ENCODE measurements at places on chromosomes 7 and 10.
A peak's percentile ranks its signal among the peaks of the same experiment; 100 is the strongest.

- peak; percentile 53 for DNase-seq
Measured at GRCh38 chr7:135281363-135281949, 47.8 kb downstream of the STRA8 start.

- DNase-seq: no peak
Measured at GRCh38 chr7:133771788-133772419, 355.2 kb upstream of the LRGUK start.

- DNase-seq: no peak
Measured at GRCh38 chr7:91396-92175, 100.8 kb upstream of the FAM20C start.

GRCh38 chr7:158614700-158615099, 27.1 kb upstream of the PTPRN2 start:
- no peak for DNase-seq

DNA sequence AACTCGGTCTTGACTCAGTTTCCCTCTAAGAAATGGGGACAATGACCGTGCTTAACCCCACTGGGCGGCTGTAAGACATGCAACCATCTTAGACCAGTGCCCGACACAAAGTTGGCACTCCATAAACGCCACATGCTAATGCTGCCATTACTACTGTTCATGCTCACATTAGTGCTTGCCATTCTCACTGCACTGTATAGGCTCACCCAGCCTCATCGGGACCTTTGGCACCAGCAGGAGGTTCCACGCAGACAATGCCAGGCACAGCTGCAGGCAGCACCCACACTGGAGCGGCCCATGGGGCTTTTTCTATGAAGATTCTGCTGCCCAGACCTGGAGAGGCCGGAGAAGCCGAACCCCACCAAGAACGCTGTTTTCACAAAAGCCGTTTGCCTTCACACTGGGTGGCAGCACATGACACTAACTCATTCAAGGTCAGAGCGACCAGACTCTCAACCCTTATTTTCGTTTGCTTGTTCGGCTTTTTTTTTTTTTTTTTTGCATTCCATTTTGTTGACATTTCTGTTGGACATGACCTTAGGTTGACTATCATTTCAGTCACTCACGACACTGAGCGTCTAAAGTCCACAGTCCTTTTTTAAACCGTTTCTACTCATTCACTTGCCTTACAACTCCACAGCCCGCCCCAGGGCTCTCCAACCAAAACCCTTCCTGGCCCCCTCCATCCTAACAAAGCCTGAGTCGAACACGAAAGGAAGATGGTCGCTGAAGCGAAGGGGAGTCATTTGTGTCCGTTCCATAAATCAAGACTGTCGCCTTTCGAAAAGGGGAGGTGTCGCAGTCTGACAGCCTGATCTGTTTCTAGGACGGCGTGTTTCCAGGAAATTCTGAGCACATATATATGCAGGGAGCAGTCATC, 124.4 kb upstream of the RNF32 start:
- no peak for DNase-seq

GRCh38 chr10:96719200-96719599, 1.1 kb downstream of the PIK3AP1 start:
- no peak for DNase-seq

- DNase-seq: no peak
Measured at GRCh38 chr7:76211216-76211615, 9.5 kb downstream of the SRRM3 start.

DNA sequence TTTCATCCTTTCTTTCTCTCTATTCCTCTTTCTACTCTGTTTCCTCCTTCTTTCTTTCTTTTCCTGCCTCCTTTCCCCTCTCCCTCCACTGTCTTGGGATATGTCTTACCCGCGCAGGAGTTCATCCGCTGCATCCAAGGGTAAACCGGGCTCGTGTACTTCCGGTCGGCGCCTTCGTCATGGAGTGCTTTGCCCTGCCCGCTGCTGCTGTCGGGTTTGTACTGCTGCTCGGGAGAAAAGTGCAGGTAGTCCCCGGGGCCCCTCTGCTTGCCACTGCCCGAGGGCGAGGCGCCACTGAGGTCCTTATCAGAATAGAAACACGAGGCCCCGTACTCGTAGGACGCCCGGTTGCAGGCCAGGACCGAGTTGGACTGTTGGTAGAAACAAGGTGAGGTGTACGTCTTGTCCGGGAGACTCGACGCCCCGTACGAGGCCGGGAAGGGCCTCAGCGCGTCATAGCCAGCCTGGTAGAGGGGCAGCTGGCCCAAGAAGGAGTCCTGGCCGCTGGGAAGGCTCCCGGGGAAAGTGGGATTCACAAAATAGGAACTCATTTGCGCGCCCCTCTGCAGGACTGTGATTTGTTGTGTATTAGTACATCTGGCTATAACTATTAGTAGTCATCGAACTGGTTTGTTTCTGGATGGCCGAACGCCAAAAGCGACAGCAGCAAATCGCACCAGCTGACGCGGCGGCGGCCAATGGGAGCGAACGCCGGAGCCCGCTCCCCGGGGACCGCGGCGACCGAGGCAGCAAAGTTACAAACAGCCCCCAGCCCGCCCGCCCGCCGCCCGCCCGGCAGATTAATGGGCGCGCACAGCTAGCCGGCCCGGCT, at the start of gene HOXA6:
HOXA6 (minus strand) TSS at position 576 of the 832 bp plus-strand sequence; CDS start at position 551, 25 bp downstream.
- no peak for DNase-seq

DNA sequence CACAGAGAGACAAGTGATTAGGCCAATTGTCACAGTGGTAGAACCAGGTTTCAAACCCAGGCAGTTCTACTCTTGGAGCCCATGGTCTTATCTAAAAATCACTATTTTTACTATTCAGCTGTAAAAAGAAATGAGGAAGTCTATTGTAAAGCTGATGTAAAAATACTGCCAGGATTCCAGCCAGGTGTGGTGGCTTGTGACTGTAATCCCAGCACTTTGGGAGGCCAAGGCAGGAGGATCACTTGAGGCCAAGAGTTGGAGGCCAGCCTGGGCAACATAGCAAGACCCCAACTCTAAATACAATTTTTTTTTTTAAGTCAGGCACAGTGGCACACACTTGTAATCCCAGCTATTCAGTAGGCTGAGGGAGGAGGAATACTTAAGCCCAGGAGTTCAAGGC, 40.4 kb downstream of the HIP1 start:
- no peak for DNase-seq

DNA sequence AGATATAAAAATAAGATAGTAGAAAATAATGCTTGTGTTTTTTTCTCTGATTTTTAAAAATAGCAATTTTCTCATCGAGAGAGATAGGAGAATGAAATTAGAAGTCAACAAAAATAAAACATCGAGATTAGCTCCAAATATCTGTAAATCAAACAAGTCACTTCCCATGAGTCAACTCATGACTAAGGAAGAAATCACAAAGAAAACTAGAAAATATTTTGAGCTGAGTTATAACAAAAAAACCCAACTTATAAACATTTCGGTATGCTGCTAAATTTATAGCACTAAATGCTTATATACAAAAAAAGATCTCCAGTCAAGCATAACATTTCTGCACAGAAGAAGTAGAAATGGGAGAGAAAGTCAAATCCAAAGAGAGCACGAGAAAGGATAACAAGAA, 140.1 kb downstream of the ITGA8 start:
- DNase-seq: no peak

- no peak for DNase-seq
Measured at GRCh38 chr7:97003262-97004246, 1.8 kb upstream of the DLX6 start.

GRCh38 chr7:139776486-139777132, 1.2 kb downstream of the HIPK2 start:
- peak; percentile 14 for DNase-seq

DNA sequence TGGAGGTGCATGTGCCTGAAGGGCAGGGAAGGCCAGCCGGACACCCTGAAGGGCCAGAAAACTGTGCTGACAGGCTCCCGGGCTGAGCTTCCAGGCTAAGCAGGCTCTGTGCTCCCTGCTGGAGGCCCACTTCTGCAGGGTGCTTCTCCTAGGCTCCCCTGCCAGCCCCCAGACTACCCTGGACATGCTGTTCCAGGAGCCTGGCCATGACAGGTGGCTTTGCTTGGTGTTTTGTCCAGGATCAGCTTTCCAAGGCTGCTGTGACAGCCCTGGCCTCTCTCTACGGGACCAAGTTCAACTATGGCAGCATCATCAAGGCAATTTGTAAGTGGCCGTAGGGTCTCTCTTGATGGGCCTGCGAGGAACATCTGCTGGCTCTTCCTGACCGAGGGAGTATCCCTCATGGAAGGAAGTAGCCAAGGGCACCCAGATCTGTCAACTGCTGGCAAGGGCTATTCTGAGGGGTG, 5.3 kb downstream of the CPA1 start:
- DNase-seq: no peak

DNA sequence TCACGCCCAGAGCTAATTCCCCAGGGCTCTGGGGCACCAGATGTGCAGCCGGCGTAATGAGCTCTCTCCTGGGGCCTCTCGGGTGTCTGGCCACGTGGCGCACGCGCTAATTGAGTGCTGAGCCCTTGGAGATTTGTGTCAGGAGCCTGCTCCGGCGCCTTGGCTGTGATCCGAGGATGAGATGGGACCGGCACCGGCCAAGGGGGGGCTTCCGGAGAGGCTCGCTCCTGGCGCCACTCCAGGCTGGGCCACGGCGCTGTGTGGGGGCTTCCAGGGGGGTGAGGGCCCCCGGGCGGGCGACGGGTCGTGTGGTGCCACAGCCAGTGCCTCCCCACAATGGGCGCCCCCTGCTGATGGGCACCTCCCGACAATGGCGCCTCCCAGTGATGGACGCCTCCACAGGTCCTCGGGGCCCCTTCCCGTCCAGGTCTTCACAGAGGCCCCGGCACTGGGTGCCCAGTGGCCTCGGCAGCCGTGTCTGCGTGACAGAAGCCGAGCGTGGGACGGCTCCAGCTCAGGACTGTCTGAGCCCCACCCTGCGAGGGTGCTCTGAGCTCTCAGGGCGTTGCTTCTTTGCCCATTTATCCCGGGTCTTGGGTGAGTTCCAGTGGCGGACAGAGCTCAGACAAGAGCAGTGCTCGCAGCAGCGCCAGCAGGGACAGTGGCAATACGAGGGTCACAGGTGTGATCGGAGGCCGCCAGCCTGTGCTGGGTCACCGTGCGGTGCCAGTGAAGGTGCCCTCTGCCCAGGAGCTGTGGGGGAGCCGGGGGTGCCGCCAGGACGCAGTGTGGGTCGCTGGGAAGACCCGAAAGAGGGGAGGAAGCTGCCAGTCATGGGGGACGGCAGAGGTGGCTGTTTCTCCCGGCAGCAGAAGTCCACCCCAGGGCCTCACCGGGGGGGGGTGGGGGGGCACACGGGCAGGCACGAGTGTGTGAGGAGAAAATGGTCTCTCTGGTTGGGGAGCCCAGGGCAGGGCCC, 8.2 kb upstream of the NKX6-2 start:
- no peak for DNase-seq

- no peak for DNase-seq
Measured at GRCh38 chr7:78345293-78345911, 546.8 kb downstream of the PHTF2 start.

- no peak for DNase-seq
Measured at GRCh38 chr7:149644754-149645153, 128.6 kb downstream of the ZNF467 start.

DNA sequence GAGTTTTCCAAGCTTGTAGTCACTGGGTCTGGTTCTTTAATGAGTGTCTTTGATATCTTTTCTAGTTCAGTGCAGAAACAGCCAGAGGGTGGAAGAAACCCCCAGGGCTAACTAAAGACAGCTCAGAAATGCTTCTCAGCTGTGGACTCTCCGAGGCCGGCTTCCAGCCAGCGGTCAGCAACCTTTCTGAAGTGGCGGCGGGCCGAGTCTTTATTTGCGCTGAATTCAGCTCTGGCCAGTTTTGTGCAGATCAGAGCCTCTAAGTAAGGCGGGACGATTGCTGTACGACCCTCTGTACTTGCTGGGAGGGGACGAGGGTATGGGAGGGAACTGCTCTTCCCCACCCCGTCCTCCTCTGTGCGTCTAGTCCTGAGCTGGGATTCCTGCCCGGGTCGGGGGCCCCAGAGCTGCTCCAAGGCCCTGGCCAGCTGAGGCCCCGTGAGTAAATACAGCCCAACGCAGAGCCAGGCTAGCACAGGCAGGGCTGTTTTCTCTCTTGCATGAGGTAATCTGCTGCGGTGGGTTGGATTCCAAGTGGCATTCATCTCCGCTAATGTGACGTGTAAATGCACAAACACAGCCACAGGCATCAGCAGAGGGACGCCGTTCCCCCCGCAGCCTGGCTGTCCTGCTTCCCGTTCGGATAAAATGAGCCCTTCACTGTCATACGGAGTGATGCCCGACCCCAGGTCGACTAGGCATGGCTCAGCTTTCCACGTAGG, 159.8 kb downstream of the PIP4K2A start:
- DNase-seq: peak; percentile 87

DNA sequence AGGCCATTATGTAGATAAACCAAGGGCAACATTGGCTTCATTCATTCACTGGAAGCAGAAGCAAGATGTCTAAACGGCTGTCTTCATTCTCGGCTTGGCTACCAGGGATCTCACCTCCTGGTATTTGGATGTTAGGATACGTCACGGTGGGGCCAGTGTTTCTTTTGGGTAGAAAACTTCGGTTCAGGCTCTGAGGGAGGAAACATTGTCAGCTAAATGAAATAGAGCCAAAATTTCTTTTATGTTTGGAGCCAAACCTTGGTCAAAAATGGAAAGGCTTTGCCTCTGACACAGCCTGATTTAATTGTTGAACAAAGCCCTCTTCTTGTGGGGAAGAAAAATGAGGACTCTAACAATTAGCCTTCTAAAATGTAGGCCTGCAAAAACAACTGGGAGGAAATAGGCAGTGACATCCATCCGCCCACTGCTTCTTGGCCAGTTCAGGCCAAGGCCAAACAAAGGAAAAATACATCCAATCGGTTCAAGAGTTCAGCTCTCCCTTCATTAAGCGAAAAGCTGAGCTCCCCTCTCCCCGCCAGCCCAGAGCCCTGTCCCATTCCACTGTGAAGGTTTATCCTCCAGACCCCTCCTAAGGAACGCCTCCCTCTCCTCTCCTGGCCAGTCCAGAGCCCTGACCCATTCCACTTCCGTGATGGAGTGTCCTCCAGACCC, 44.4 kb downstream of the PFKFB3 start:
- DNase-seq: no peak

GRCh38 chr7:37728747-37729146, 45.2 kb downstream of the GPR141 start:
- DNase-seq: no peak

GRCh38 chr10:28681928-28682750, 4.8 kb downstream of the BAMBI start:
- DNase-seq: no peak

DNA sequence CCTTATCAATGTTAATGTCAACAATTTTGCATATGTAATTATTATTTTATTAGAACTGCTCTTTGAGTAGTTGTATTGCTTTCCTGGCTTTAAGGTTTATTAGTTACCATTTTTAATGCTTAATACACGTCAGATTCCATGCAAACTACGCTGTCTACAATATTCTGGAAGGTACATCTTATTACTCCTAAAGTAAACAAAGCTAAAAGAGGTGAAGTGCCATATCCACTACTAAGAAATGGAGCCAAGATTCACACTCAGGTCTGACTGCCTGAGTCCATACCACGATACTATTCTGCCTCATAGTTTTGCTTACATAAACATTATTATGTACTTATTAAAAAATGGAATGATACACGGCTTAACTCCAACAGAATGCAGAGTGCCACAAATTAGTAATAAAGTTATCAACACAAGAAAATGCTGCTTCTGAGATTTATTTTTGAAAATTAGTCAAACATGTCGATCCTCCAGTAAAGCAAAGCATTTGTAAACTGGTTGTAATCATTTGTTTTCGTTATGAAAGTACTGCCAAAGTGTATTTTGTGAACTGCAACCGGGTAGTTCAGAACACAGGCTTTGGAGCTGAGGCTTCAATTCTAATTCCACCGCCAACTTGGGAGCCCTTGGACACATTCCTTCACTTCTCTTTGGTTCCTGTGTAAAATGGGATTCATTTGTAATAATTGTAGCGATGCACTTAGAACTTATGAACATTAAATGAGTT, 1.1 kb upstream of the DMTF1 start:
- no peak for DNase-seq
